Kidney (tissue), 22 donors: ENCODE measurements at places on chromosomes 11 and 22. TPM values are rescaled to one million over a fixed set of nuclear protein-coding genes. Genes with fewer than 3 reads are reported as not detected.

- H3K36me3 ChIP-seq = no peaks in the 10 kb centered on the region
- H3K27me3 ChIP-seq = no peaks in the 10 kb centered on the region
- no peak overlapping the region for H3K27ac ChIP-seq
- no peak overlapping the region for H3K4me3 ChIP-seq
These were observed 1386.8 kb downstream of the BRD1 start for GRCh38 chr22:48440673-48441552.

DNA sequence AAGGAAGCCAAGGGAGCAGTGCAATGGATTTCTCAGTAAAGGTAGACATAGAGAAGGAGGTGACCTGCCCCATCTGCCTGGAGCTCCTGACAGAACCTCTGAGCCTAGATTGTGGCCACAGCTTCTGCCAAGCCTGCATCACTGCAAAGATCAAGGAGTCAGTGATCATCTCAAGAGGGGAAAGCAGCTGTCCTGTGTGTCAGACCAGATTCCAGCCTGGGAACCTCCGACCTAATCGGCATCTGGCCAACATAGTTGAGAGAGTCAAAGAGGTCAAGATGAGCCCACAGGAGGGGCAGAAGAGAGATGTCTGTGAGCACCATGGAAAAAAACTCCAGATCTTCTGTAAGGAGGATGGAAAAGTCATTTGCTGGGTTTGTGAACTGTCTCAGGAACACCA, 6.6 kb downstream of the TRIM22 start:
- no peak for DNase-seq
- no peak overlapping the region for H3K27ac ChIP-seq
- no peak overlapping the region for H3K4me3 ChIP-seq
- H3K4me1 ChIP-seq = no peaks in the 10 kb centered on the region
- no peaks in the 10 kb centered on the region for H3K36me3 ChIP-seq

GRCh38 chr22:22558972-22559603, at the start of gene PRAME:
Gene PRAME, minus strand, starts transcription at chr22:22559265. Its CDS starts 2,433 bp downstream, at chr22:22556832.
- no peaks in the 10 kb centered on the region for H3K27me3 ChIP-seq
- DNase-seq = no peak
- no peak within 1 kb of the TSS for H3K27ac ChIP-seq
- no peak within 1 kb of the TSS for H3K4me3 ChIP-seq

DNA sequence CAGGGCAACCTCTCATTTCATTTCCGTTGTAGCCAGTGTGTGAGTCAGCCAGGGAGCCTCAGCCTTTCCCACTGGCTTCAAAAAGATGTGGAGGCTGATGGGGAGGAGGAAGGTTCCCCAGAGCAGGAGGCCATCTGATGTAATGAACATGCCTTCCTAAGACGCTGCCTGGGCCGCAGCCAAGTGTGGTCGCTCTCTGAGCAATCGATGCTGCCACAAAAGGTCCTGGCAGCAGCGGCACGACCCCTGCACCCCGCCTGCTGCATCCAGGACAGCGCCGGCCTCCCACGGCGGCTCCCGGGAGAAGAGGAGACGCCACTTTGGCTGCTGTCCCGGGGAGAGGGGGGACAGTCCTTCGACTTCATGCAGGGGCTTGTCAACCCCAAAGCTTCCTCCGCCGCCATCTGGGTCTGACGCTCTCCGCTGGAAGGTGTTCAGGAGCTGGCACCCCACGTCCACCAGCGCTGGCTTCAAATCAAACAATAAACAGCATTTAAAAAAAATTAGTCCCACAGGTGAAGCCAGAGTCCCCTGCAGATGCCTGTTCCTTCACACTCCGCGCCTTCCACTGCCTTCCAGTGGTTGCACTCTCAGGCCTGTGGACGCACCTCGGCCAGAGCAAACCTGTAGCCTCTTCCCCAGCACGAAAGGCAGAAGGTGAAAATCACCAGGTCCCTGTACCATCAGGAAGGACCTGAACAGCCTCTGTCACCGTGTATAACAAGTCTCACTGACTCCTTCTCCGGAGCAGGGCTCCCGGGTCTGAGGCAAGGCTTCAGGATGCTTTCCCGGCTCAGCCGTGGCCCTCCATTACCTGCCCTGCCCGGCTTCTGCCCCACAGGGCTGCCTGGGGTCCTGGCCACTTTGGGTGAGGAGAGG, 930.7 kb downstream of the BRD1 start:
- H3K27me3 ChIP-seq = no peaks in the 10 kb centered on the region
- no peak overlapping the region for H3K27ac ChIP-seq
- no peaks in the 10 kb centered on the region for H3K36me3 ChIP-seq
- H3K4me1 ChIP-seq = no peaks in the 10 kb centered on the region
- DNase-seq = no peak

- H3K27ac ChIP-seq = no peak overlapping the region
- no peaks in the 10 kb centered on the region for H3K27me3 ChIP-seq
- no peaks in the 10 kb centered on the region for H3K36me3 ChIP-seq
- H3K4me3 ChIP-seq = no peak overlapping the region
These were observed 72.4 kb upstream of the FAT3 start for GRCh38 chr11:92152245-92152644.

GRCh38 chr11:131601586-131601985, 231.2 kb downstream of the NTM start:
- no peak overlapping the region for H3K4me3 ChIP-seq
- H3K27me3 ChIP-seq = no peaks in the 10 kb centered on the region
- H3K4me1 ChIP-seq = no peaks in the 10 kb centered on the region
- no peak overlapping the region for H3K27ac ChIP-seq
- no peak for DNase-seq

DDTL gene
- 5.6 TPM for total RNA-seq

- H3K4me1 ChIP-seq = no peaks in the 10 kb centered on the region
- H3K36me3 ChIP-seq = no peaks in the 10 kb centered on the region
- H3K27ac ChIP-seq = no peak overlapping the region
- H3K27me3 ChIP-seq = no peaks in the 10 kb centered on the region
- DNase-seq = peak; percentile 59
- no peak overlapping the region for H3K4me3 ChIP-seq
These were observed 12.1 kb downstream of the PLAAT5 start for GRCh38 chr11:63478896-63479295.

DNA sequence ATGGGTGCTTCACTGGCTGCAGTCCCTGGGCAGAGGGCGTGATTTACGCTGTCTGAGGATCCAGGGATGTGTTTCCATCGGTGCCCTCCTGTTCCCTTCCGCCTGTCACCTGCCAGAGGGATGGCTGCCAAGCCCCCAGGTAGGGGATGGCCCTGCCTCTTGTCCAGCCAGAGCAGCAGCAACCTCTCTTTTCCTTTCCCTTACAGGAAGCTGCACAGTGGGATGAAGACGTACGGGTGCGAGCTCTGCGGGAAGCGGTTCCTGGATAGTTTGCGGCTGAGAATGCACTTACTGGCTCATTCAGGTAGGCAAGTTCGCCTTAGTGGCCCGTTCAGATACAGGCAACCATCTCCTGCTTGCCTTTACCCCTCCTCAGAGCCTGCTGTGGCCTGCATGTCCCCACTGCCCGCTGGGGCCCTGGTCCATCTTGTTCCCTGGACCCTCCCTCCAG, 96.6 kb downstream of the ZBTB16 start:
- H3K27me3 ChIP-seq = no peaks in the 10 kb centered on the region
- no peak overlapping the region for H3K4me3 ChIP-seq
- no peak overlapping the region for H3K27ac ChIP-seq

DNA sequence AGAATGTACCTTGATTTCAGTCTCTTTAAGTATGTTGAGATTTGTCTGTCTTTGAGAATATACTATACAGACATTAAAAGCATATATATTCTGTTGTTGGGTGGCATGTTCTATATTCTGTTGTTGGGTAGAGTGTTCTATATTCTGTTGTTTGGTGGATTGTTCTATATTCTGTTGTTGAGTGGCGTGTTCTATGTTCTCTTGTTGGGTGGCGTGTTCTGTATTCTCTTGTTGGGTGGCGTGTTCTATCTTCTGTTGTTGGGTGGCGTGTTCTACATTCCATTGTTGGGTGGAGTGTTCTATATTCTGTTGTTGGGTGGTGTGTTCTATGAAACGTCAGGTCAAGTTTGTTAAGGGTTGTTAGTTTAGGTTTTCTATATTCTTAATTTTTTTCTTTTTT, 27.1 kb upstream of the CTTN start:
- H3K36me3 ChIP-seq = peaks cover 17% of the 10 kb centered on the region
- no peak overlapping the region for H3K27ac ChIP-seq
- no peaks in the 10 kb centered on the region for H3K4me1 ChIP-seq
- no peak overlapping the region for H3K4me3 ChIP-seq

NCF4 gene
- 19.4 TPM for total RNA-seq

BLID gene
- not detected for total RNA-seq

DNA sequence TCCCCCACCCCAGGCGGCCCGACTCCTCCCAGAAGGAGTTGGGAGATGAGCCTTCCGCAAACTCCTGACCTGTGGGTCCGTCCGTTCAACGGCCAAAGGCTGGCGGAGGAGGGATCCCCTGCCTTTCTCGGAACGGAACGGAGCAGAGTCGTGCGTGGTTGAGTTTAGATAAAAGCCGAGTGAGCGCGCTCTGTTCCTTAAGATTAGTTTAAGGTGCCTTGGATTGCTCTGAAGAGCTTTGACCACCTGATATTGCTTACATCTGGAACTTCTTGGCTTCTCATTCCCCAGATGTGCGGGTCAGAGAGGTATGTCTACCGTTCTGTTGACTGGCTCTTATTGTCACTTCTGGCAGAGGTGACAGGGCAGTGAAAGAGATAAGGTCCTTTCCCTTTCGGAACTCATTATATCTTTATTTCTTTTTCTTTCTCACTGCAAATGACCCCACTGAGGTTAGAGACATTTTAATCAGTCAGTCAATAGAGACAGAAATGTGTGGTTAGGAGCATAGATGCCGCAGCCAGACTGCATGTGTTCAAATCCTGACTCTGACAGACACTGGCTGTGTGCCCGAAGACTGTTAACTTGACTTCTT, at the start of gene TRIM6:
TRIM6 (plus strand) TSS at position 31 of the 595 bp plus-strand sequence; CDS start at position 292, 261 bp downstream.
- H3K4me3 ChIP-seq = peak within 1 kb of the TSS; percentile 52
- DNase-seq = peak; percentile 40
- no peaks in the 10 kb centered on the region for H3K36me3 ChIP-seq
- H3K27ac ChIP-seq = peak within 1 kb of the TSS; percentile 78
- no peaks in the 10 kb centered on the region for H3K27me3 ChIP-seq

GRCh38 chr22:36425977-36426523, 38.3 kb upstream of the MYH9 start:
- no peak overlapping the region for H3K4me3 ChIP-seq
- peak overlapping the region; percentile 60 for H3K27ac ChIP-seq
- DNase-seq = peak; percentile 88
- H3K36me3 ChIP-seq = no peaks in the 10 kb centered on the region
- H3K4me1 ChIP-seq = no peaks in the 10 kb centered on the region

DNA sequence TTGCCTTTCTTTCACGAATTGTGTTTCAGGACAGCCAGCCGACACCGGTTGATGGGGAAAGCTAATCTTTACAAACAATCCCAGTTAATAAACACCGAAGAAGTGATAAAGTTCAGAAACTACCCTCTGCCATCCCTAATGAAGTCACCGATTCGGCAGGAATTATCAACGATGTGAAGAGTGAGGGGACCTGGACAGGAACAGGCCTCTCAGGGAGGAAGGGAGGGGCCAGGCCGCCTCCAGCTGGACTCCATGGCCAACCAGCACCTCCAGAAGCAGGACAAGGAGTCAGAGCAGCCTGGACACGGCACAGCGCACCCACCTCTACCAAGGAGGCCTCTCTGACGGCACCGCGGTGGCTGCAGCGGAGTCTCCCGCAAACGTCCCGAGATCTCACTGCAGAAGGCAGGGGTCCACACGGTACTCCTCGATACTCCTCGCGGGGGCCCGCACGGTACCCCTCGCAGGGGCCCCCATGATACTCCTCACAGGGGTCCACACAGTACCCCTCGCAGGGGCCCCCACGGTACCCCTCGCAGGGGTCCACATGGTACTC, 3.9 kb downstream of the TOLLIP start:
- H3K4me1 ChIP-seq = peaks cover 67% of the 10 kb centered on the region
- DNase-seq = no peak
- peak overlapping the region; percentile 72 for H3K27ac ChIP-seq
- no peaks in the 10 kb centered on the region for H3K27me3 ChIP-seq
- H3K4me3 ChIP-seq = peak overlapping the region; percentile 43

DNA sequence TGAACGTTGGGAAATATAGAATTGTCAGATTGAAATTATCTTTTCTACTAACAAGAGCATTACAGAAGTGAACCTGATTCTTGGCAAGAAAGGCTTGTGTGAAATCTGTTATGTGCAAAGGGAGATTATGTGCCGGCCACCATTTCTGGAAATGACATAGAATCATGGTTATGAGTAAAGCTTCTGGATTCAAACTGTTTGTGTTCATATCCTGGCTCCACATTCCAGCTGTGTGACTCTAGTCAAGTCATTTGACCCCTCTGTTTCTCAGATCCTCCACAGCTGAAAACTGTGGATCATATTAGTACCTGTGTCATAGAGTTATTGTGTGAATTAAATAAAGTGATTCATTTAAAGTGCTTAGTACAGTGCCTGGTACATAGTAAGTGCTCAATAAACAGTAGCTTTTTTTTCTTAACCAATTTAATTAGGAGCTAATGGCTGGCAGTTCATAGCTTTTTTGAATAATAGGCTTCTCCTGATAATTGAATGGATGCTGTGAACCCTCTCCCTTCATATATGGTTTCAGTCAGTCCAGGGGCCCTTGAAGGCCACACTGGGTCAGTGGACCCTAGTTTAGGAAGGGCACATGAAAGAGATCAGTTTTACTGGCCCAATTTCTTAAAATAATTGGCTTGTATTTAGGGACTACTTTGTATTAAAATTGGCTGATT, 34.6 kb downstream of the EHF start:
- no peaks in the 10 kb centered on the region for H3K27me3 ChIP-seq
- DNase-seq = no peak
- no peak overlapping the region for H3K27ac ChIP-seq
- no peaks in the 10 kb centered on the region for H3K36me3 ChIP-seq

PPP2R1B gene
- 35.5 TPM for total RNA-seq

MTA2 gene
- total RNA-seq = 71.8 TPM

GRCh38 chr11:95429376-95429907, 198.4 kb upstream of the SESN3 start:
- no peak overlapping the region for H3K27ac ChIP-seq
- H3K4me3 ChIP-seq = no peak overlapping the region
- no peaks in the 10 kb centered on the region for H3K36me3 ChIP-seq
- H3K27me3 ChIP-seq = no peaks in the 10 kb centered on the region
- no peaks in the 10 kb centered on the region for H3K4me1 ChIP-seq
- DNase-seq = no peak
